ENCODE measurements at places on chromosomes 5 and 9.

- H3K27ac ChIP-seq: no peak overlapping the region
- DNase-seq: no peak
- H3K36me3 ChIP-seq: no peaks in the 10 kb centered on the region
Measured at GRCh38 chr5:148739524-148739923, 85.2 kb upstream of the HTR4 start.

DNA sequence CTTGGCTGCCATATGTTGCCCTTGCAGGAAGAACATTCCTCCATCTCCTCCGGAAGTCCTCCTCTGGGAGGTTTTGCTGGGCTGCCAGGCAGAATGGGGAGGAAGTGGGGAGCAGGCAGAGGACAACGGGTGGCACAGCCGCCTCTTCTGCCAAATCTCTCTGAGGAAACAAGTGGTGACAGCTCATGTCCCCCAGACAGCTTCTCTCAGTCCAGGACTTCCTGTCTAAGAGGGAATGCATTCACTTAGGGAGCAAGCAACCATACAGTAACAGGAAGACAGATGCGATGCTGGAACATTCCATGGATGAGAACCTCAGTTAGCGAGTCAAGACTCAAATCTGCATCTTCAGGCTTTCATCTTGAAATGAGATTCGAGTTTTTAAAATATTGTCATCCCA lies 701.0 kb downstream of the SEMA5A start:
- DNase-seq: no peak
- no peak overlapping the region for H3K27ac ChIP-seq
- no peaks in the 10 kb centered on the region for H3K4me1 ChIP-seq
- H3K36me3 ChIP-seq: no peaks in the 10 kb centered on the region
- H3K27me3 ChIP-seq: no peaks in the 10 kb centered on the region

GRCh38 chr9:36443581-36443980 lies 43.5 kb upstream of the RNF38 start:
- H3K4me3 ChIP-seq: no peak overlapping the region
- H3K36me3 ChIP-seq: peaks cover 2% of the 10 kb centered on the region
- H3K4me1 ChIP-seq: peaks cover 26% of the 10 kb centered on the region
- no peak for DNase-seq
- no peaks in the 10 kb centered on the region for H3K27me3 ChIP-seq
- H3K27ac ChIP-seq: no peak overlapping the region

DNA sequence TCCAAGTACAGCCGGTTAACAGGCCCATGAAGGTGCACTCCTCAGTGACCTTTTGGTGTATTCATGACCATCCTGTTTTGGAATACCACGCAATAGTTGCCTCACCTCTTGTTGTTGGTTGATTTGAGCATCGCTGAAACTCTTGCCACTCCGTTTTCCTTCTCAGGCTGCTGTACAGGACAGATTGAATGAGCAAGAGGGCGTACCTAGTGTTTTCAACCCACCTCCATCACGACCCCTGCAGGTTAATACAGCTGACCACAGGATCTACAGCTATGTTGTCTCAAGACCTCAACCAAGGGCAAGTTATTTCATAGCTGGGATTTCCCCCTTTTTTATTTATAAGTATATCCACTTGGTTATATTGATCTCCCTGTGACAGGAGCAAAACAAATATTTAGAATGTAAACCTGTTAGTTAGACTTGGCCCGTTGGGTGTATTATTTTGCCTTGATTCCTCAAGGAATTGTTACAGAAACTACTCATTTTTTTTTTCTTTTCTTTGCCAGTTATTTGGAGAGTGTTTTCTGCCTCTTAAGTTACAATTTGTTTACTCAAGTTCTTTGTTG lies 38.1 kb downstream of the FAF2 start:
- no peak for DNase-seq
- no peak overlapping the region for H3K4me3 ChIP-seq
- peaks cover 69% of the 10 kb centered on the region for H3K4me1 ChIP-seq
- no peaks in the 10 kb centered on the region for H3K27me3 ChIP-seq
- H3K27ac ChIP-seq: no peak overlapping the region

- H3K27me3 ChIP-seq: no peaks in the 10 kb centered on the region
- DNase-seq: no peak
- H3K4me1 ChIP-seq: peaks cover 5% of the 10 kb centered on the region
- H3K4me3 ChIP-seq: no peak overlapping the region
Measured at GRCh38 chr5:98217138-98217537, 556.3 kb upstream of the RGMB start.

- peaks cover 64% of the 10 kb centered on the region for H3K27me3 ChIP-seq
- no peak overlapping the region for H3K27ac ChIP-seq
- no peak for DNase-seq
- no peak overlapping the region for H3K4me3 ChIP-seq
Measured at GRCh38 chr5:96432216-96433065, 607 bp downstream of the PCSK1 start.

GRCh38 chr9:113772121-113772810 lies 103.8 kb upstream of the ZNF618 start:
- no peaks in the 10 kb centered on the region for H3K36me3 ChIP-seq
- H3K27ac ChIP-seq: no peak overlapping the region
- H3K27me3 ChIP-seq: peaks cover 6% of the 10 kb centered on the region
- DNase-seq: no peak
- H3K4me3 ChIP-seq: no peak overlapping the region

GRCh38 chr5:72412283-72413055 lies 92.3 kb downstream of the PTCD2 start:
- H3K4me3 ChIP-seq: no peak overlapping the region
- H3K4me1 ChIP-seq: no peaks in the 10 kb centered on the region
- H3K36me3 ChIP-seq: no peaks in the 10 kb centered on the region
- no peak overlapping the region for H3K27ac ChIP-seq
- no peak for DNase-seq

- no peaks in the 10 kb centered on the region for H3K36me3 ChIP-seq
- H3K4me3 ChIP-seq: no peak overlapping the region
- no peak for DNase-seq
- H3K4me1 ChIP-seq: no peaks in the 10 kb centered on the region
Measured at GRCh38 chr9:4095484-4095883, 204.4 kb downstream of the GLIS3 start.

GRCh38 chr9:1267141-1267570 lies 217.0 kb downstream of the DMRT2 start:
- no peak for DNase-seq
- no peaks in the 10 kb centered on the region for H3K4me1 ChIP-seq
- no peak overlapping the region for H3K27ac ChIP-seq
- no peaks in the 10 kb centered on the region for H3K36me3 ChIP-seq
- H3K4me3 ChIP-seq: no peak overlapping the region

Data from activated CD4-positive, alpha-beta T cell treated with anti-CD3 and anti-CD28 coated beads, Interleukin-2, amount 10 ng/mL, durations not matched to agents 7 days and 5 days (primary cell).